Memory B cell (primary cell): ENCODE measurements at places on chromosomes 5 and 9.

- H3K4me3 ChIP-seq: no peak overlapping the region
- H3K27ac ChIP-seq: no peak overlapping the region
- H3K4me1 ChIP-seq: no peaks in the 10 kb centered on the region
- H3K27me3 ChIP-seq: no peaks in the 10 kb centered on the region
- H3K36me3 ChIP-seq: no peaks in the 10 kb centered on the region
Observed at GRCh38 chr9:87545858-87546257, 48.2 kb downstream of the DAPK1 start.

- DNase-seq: no peak
- peaks cover under 1% of the 10 kb centered on the region for H3K36me3 ChIP-seq
- no peak overlapping the region for H3K27ac ChIP-seq
- H3K27me3 ChIP-seq: peaks cover 7% of the 10 kb centered on the region
- peaks cover 2% of the 10 kb centered on the region for H3K4me1 ChIP-seq
- H3K4me3 ChIP-seq: no peak overlapping the region
Observed at GRCh38 chr5:108579236-108579635, 168.5 kb upstream of the FER start.

DNA sequence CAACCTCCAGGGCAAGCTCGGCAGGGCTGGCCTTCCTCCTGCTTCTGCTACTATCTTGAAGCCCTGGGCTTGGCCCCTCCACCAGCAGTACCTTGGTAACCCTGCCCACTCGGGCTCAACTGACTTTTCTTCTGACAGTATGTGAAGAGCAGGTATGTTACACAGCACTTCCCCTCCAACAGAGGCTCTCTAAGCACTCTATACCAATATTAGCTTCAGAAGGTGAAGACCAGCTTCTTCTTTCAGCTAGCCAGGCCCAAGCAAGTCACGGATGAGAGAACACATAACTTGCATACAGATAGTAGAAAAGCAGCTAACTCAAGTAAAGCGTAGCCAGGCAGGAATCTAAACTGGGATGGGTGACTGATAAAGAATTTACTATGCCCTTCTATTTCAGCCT lies 64.3 kb downstream of the FEM1C start:
- peaks cover 2% of the 10 kb centered on the region for H3K27me3 ChIP-seq
- H3K36me3 ChIP-seq: peaks cover 1% of the 10 kb centered on the region
- peaks cover 10% of the 10 kb centered on the region for H3K4me1 ChIP-seq
- H3K4me3 ChIP-seq: no peak overlapping the region
- DNase-seq: no peak

- H3K4me3 ChIP-seq: no peak overlapping the region
- no peaks in the 10 kb centered on the region for H3K27me3 ChIP-seq
- no peak for DNase-seq
- no peaks in the 10 kb centered on the region for H3K4me1 ChIP-seq
Observed at GRCh38 chr9:113468716-113469448, 5.4 kb downstream of the RGS3 start.

- H3K36me3 ChIP-seq: peaks cover 1% of the 10 kb centered on the region
- H3K27me3 ChIP-seq: no peaks in the 10 kb centered on the region
- H3K4me3 ChIP-seq: peak overlapping the region; percentile 68
- peak overlapping the region; percentile 98 for H3K27ac ChIP-seq
- peaks cover 72% of the 10 kb centered on the region for H3K4me1 ChIP-seq
Observed at GRCh38 chr5:158910782-158911692, 188.7 kb downstream of the EBF1 start.

DNA sequence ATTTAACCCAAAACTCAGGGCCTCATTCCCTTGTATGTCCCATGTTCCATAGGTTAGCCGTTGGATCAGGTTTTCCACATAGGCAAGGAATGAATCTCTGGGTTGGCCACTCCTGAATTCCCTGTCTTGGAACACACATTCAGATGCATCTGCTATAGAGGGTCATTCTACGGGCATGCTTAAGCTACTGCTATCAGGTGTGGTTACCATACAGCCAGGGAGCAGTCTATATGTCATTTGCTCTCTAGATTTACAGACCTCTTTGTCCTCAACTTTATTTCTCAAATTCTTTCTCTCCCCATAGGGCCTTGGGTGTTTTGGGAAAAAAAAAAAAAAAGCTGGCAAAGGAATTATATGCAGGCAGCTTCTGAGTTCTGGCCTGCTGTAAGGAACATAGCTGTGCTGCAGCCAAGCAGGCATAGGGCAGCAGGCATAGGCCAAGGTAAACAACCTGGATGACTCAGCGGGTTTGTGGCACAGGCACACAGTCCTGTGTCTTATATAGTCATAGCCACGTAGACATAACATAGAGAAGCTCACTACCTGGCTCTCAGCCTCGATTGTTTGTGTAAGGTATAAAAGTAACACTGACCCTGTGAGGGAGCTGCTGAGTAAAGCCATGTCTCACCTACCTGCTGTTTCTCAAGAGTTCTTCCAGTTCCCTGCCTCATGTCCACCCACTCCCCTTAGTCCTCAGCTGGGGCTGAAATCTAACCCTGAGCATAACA lies 141.5 kb downstream of the OSTF1 start:
- H3K27ac ChIP-seq: no peak overlapping the region
- H3K4me1 ChIP-seq: no peaks in the 10 kb centered on the region
- no peak overlapping the region for H3K4me3 ChIP-seq
- no peak for DNase-seq
- no peaks in the 10 kb centered on the region for H3K27me3 ChIP-seq

- DNase-seq: no peak
- no peak overlapping the region for H3K4me3 ChIP-seq
- H3K4me1 ChIP-seq: no peaks in the 10 kb centered on the region
- H3K36me3 ChIP-seq: no peaks in the 10 kb centered on the region
- no peak overlapping the region for H3K27ac ChIP-seq
Observed at GRCh38 chr5:169628892-169629291, 8.2 kb upstream of the DOCK2 start.
